ENCODE measurements at places on chromosomes 5 and 9. TPM values are rescaled to one million over a fixed set of nuclear protein-coding genes. Genes with fewer than 3 reads are reported as not detected.

GRCh38 chr5:179585941-179586401, 35.6 kb downstream of the RUFY1 start:
- DNase-seq, result no peak

The IRGM gene
- not detected for total RNA-seq

The PCDH12 gene
- not detected for total RNA-seq

The PCDHB16 gene
- total RNA-seq, result 4.1 TPM

The IFNA13 gene
- total RNA-seq, result not detected

DNA sequence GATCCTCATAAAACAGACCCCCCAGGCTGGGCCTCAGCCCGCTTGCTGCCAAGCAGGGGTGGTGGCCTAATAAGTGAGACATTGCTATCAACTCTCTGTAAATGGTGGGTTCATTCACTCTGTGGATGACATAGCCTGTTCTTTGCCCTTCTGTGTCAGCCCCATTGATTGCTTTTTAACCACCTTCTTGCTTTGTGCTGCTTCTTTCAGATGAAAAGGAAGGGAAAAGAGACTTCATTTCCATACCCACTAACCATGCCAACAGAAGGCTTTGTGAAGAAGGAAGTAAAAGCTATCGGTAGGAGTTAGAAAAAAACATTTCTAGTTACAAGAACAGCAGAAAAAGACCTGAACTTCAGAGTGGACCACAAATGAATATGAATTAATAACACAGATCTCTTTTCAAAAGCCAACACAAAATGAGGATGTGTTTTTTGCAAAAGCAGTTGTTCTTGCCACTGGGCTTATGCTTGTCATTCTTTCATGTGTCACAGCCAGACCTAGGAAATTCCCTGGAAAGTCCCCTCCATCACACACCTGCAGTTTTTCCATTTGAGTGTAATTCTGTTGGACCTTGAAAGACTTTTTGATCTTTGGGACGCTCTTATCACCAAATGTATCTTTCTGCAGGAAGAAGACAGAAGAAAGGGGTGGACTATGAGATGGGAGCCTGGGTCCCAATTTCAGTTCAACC, 507.7 kb downstream of the CCDC171 start:
- DNase-seq, result peak; percentile 22

The FANCC gene
- total RNA-seq, result 24.6 TPM

- no peak for DNase-seq
Measured at GRCh38 chr5:118796081-118796480, 192.3 kb downstream of the DTWD2 start.

DNA sequence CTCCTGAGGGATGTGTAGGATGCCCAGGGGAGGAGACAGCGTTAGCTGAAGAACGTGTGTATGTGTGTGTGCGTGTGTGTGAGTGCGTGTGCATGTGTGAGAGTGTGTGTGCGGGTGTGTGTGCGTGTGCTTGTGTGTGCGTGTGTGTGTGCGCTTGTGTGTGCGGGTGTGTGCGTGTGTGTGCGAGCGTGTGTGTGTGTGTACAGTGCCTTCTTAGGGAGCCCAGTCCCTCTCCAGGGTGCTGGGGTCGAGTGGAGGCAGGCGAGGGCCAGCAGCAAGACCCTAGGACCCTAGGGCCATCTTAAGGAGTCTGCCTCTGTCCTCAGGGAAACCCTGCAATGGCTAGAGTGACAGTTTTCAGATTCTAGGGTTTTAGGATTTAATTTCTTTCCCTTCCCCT, 26.0 kb upstream of the STXBP1 start:
- DNase-seq, result no peak

GRCh38 chr9:105188746-105189145, 55.7 kb upstream of the SLC44A1 start:
- no peak for DNase-seq

The AK1 gene
- total RNA-seq, result 32.4 TPM

- DNase-seq, result peak; percentile 72
Measured at GRCh38 chr5:4700069-4700468, 440.1 kb upstream of the ADAMTS16 start.

The FAM174A gene
- 73.0 TPM for total RNA-seq

Measured in Caki2 (cell line).